ENCODE measurements at places on chromosomes 2 and 18. TPM values are rescaled to one million over a fixed set of nuclear protein-coding genes. Genes with fewer than 3 reads are reported as not detected.

The ALK gene
- polyA plus RNA-seq: not detected

The ZSWIM2 gene
- polyA plus RNA-seq: not detected

The CDKL4 gene
- not detected for polyA plus RNA-seq

The SATB2 gene
- polyA plus RNA-seq: not detected

The SNRNP200 gene
- polyA plus RNA-seq: 90.3 TPM

The KDSR gene
- polyA plus RNA-seq: 66.9 TPM

The EGR4 gene
- not detected for polyA plus RNA-seq

The TANK gene
- 34.7 TPM for polyA plus RNA-seq

The RTP5 gene
- not detected for polyA plus RNA-seq
